ENCODE measurements at places on chromosomes 3 and 15. TPM values are rescaled to one million over a fixed set of nuclear protein-coding genes. Genes with fewer than 3 reads are reported as not detected.

The MST1R gene
- total RNA-seq, result 31.2 TPM

- H3K27ac ChIP-seq, result peak overlapping the region; percentile 54
- peaks cover 18% of the 10 kb centered on the region for H3K4me1 ChIP-seq
- H3K27me3 ChIP-seq, result no peaks in the 10 kb centered on the region
- DNase-seq, result no peak
- H3K4me3 ChIP-seq, result peak overlapping the region; percentile 70
These were observed 12.8 kb downstream of the PAK6 start for GRCh38 chr15:40251486-40252140.

- peak overlapping the region; percentile 64 for H3K4me3 ChIP-seq
- no peaks in the 10 kb centered on the region for H3K27me3 ChIP-seq
- peak overlapping the region; percentile 84 for H3K27ac ChIP-seq
- peaks cover 23% of the 10 kb centered on the region for H3K4me1 ChIP-seq
- H3K36me3 ChIP-seq, result peaks cover 13% of the 10 kb centered on the region
These were observed 3.2 kb upstream of the RPL14 start for GRCh38 chr3:40453933-40454332.

GRCh38 chr15:29670266-29670665, 152.0 kb downstream of the TJP1 start:
- peak overlapping the region; percentile 7 for H3K27ac ChIP-seq
- H3K4me3 ChIP-seq, result no peak overlapping the region
- H3K4me1 ChIP-seq, result peaks cover 27% of the 10 kb centered on the region
- DNase-seq, result no peak
- H3K27me3 ChIP-seq, result no peaks in the 10 kb centered on the region
- H3K36me3 ChIP-seq, result no peaks in the 10 kb centered on the region

- DNase-seq, result no peak
- H3K27ac ChIP-seq, result no peak overlapping the region
- no peak overlapping the region for H3K4me3 ChIP-seq
- H3K36me3 ChIP-seq, result no peaks in the 10 kb centered on the region
These were observed 55.1 kb downstream of the AAGAB start for GRCh38 chr15:67199391-67199790.

- H3K4me3 ChIP-seq, result no peak overlapping the region
- no peaks in the 10 kb centered on the region for H3K4me1 ChIP-seq
- no peaks in the 10 kb centered on the region for H3K36me3 ChIP-seq
- H3K27me3 ChIP-seq, result no peaks in the 10 kb centered on the region
- no peak overlapping the region for H3K27ac ChIP-seq
- DNase-seq, result no peak
These were observed 364.6 kb upstream of the AGTR1 start for GRCh38 chr3:148333091-148333490.

The SKOR1 gene
- total RNA-seq, result 0.49 TPM

DNA sequence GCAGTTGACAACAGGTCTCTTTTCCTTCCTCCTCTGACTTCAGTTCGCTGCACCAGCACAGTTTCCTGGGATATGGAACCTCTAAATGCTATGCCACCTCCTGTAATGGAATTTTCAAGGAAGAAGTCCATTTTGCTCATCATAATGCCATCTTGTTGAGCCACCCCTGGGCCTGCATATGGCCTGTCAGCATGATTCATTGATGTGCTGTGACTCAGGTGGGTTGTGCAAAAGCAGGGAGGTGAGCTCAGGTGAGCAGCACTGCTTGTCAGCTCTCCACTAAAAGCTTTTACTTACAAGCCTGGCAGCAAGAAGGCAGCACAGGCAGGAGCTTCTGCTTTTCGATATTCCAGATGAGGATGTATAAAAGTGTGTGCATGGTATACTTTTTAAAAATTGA, 247.1 kb upstream of the LMCD1 start:
- DNase-seq, result no peak
- no peaks in the 10 kb centered on the region for H3K4me1 ChIP-seq
- no peak overlapping the region for H3K27ac ChIP-seq

GRCh38 chr3:17088017-17088416, 203.3 kb downstream of the PLCL2 start:
- H3K4me1 ChIP-seq, result no peaks in the 10 kb centered on the region
- no peak overlapping the region for H3K4me3 ChIP-seq
- DNase-seq, result no peak
- no peaks in the 10 kb centered on the region for H3K36me3 ChIP-seq
- H3K27me3 ChIP-seq, result no peaks in the 10 kb centered on the region
- H3K27ac ChIP-seq, result no peak overlapping the region

DNA sequence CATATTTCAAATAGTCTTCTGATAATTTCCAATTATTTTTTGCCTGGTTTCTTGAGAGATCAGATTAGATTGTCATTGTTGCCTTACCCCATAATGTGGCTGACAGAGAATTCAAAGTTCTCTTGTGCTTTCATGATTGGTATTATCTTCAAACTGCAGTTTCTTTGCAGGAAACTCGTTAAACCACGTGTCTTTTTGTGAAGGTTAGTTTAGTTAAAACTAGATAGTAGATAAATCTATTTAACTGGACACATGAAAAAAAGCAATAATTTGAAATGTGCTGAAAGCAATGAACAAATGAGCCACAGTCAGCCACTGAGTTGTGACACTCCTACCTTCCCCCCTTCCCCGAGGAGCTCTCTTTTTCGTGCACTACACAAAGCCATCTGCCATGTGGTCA, 327.5 kb upstream of the UMPS start:
- no peaks in the 10 kb centered on the region for H3K27me3 ChIP-seq
- H3K36me3 ChIP-seq, result no peaks in the 10 kb centered on the region
- H3K4me1 ChIP-seq, result no peaks in the 10 kb centered on the region
- H3K27ac ChIP-seq, result no peak overlapping the region
- no peak overlapping the region for H3K4me3 ChIP-seq
- DNase-seq, result no peak

The TIGIT gene
- total RNA-seq, result 0.89 TPM

The XRN1 gene
- total RNA-seq, result 34.1 TPM

DNA sequence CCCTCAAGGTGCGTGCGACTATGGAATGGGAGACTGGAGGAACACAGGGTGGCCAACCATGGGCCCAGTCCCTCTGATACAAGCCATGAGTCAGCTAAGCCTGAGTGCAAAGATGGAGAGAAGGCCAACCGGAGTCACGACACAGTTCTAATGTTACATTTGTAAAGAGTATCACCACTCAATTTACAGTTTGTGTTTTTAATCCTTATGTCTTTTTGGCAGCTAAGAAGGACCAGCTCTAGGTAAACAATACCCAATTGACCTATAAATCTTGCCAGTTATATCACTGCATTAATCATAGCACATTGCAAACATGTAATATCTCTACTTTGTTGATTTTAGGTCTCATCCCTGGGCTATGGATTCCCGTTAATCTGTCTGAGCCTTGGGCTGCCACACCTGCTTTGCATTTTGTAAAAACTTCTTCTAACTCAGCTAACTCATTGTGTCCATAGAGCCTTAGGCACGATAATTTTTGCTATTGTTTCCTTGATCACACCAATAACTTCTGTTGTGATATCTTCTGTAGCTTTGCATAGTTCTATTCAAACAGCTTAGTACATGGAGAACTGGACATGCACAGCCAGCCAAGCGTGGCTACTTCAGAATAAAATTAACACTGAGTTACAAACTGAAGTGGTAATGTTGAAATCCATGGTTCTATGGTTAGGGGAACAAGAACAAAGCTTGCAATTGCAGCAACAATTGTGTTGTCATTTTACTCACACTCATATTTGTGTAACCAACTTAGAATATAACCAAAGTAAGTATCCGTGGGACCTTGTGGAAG, 50.3 kb downstream of the LSM3 start:
- H3K4me1 ChIP-seq, result peaks cover 5% of the 10 kb centered on the region
- no peaks in the 10 kb centered on the region for H3K27me3 ChIP-seq
- no peak overlapping the region for H3K27ac ChIP-seq
- H3K36me3 ChIP-seq, result no peaks in the 10 kb centered on the region
- no peak for DNase-seq

DNA sequence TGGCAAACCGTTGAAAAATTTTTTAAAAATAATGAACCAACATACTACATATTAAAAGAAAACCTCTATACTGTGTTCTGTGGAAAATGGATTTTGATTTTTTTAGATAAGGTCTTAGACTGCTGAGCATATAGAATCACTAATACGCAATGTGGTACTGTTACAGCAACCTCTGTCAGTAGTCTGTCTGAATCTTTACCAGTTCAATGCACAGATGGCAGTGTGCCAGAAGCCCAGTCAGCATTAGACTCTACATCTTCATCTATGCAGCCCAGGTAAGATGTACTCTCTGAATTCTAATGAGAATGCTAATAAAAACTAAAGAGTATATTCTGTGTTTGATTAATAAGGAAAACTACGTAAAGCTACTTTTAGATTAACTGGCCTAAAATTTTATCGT, 31.3 kb upstream of the FAH start:
- no peak overlapping the region for H3K27ac ChIP-seq
- no peaks in the 10 kb centered on the region for H3K27me3 ChIP-seq
- DNase-seq, result no peak
- no peaks in the 10 kb centered on the region for H3K4me1 ChIP-seq

The SUCNR1 gene
- 2.9 TPM for total RNA-seq

The OR5K2 gene
- total RNA-seq, result not detected

- DNase-seq, result no peak
- H3K4me3 ChIP-seq, result no peak overlapping the region
- no peak overlapping the region for H3K27ac ChIP-seq
- H3K4me1 ChIP-seq, result no peaks in the 10 kb centered on the region
- no peaks in the 10 kb centered on the region for H3K27me3 ChIP-seq
These were observed 11.4 kb downstream of the GPR87 start for GRCh38 chr3:151305060-151305774.

GRCh38 chr3:179677884-179678283, 25.0 kb downstream of the USP13 start:
- H3K4me3 ChIP-seq, result no peak overlapping the region
- DNase-seq, result no peak
- no peak overlapping the region for H3K27ac ChIP-seq
- H3K4me1 ChIP-seq, result peaks cover 13% of the 10 kb centered on the region

The CCR5 gene
- 0.33 TPM for total RNA-seq

The CDC25A gene
- total RNA-seq, result 0.30 TPM

GRCh38 chr3:161100994-161101393, 4.2 kb downstream of the B3GALNT1 start:
- no peak for DNase-seq
- peaks cover 10% of the 10 kb centered on the region for H3K4me1 ChIP-seq
- H3K27ac ChIP-seq, result no peak overlapping the region
- H3K36me3 ChIP-seq, result peaks cover 25% of the 10 kb centered on the region
- no peak overlapping the region for H3K4me3 ChIP-seq
- no peaks in the 10 kb centered on the region for H3K27me3 ChIP-seq

GRCh38 chr3:11470031-11470853, 173.5 kb downstream of the VGLL4 start:
- no peaks in the 10 kb centered on the region for H3K4me1 ChIP-seq
- H3K27ac ChIP-seq, result no peak overlapping the region
- no peaks in the 10 kb centered on the region for H3K36me3 ChIP-seq
- no peak overlapping the region for H3K4me3 ChIP-seq

Data from upper lobe of left lung (tissue), 6 donors.